ENCODE measurements at places on chromosomes 1 and 21.
A peak's percentile ranks its signal among the peaks of the same experiment; 100 is the strongest.

GRCh38 chr1:167077128-167077867, 12.9 kb downstream of the GPA33 start:
- DNase-seq = no peak

GRCh38 chr1:165383067-165383466, 26.6 kb upstream of the LMX1A start:
- DNase-seq = peak; percentile 72

GRCh38 chr1:111220302-111220890, 7.1 kb upstream of the CHI3L2 start:
- no peak for DNase-seq

GRCh38 chr1:101280942-101281654, 44.3 kb downstream of the S1PR1 start:
- DNase-seq = no peak

GRCh38 chr1:209412036-209412435, 171.5 kb upstream of the CAMK1G start:
- peak; percentile 32 for DNase-seq

- DNase-seq = no peak
Observed at GRCh38 chr1:64890699-64891447, 75.5 kb downstream of the JAK1 start.

DNA sequence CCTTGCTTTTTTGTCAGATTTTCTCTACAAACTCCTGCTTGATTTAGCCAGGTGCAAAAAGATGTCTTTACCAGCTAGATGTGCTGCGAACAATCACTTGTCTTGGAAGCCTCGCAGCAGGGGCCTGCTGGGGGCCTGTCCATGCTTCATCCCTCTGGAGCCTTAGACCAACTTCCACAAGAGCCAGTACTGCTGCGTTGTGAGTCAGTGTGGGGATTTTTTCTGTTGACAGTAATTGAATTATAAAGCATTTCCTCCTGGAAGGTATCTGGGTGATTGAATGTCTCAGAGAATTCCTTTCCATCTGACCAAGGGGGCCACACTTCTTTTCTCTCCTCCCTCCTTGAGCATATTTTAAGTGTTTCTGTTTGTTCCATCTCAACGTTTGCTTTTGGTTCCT, 40.4 kb upstream of the LDLRAP1 start:
- peak; percentile 37 for DNase-seq

DNA sequence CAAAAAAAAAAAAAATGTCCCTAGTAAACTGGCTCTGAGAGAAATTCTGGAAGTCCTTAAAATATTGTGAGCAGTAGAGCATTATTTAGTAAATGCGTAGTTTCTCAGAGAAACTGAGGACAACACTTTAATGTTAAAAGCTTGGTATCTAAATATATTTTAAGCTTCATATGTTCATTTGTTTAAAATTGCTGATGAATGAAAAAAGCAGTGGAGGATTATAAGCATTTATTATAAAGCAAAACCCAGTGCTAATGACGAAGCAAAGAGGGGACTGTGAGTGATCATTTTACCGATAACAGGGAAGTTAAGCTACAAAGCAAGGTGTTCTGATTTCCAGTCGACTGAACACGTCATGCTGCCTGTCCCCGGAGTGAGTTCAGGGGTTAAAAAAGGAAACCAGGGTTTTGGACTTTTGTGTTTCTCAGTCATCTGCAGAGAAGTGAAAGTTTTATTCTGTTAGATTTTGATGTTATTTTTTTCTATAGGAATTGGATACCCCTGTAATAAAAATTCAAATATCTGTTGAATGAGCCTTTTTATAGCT, 64.5 kb upstream of the SCCPDH start:
- no peak for DNase-seq

GRCh38 chr1:167599957-167600581, 30.0 kb upstream of the RCSD1 start:
- DNase-seq = peak; percentile 47

GRCh38 chr1:198287916-198288315, 131.1 kb downstream of the NEK7 start:
- no peak for DNase-seq

GRCh38 chr1:100927276-100927675, 31.4 kb downstream of the SLC30A7 start:
- no peak for DNase-seq

DNA sequence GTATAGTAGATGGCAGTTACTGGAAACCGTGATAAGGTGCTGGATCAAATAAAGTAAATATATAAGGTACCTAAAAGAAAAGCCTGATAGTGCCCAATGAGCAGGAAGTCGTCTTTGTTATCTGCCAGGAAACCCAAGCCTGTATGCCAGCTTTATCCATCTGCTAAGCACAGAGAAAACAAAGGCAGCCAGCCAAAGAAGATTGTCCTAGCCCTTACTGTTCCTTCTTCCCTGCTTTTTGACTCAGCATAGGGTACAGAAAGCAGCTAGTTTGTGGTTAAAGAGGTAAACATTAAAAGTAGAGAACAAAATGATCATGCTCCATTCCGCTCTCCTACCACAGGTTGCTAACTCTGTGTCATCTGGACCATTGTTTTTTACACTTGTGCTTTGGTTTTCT, 10.1 kb downstream of the KRTAP22-2 start:
- no peak for DNase-seq

GRCh38 chr1:230127105-230128054, 60.3 kb downstream of the GALNT2 start:
- no peak for DNase-seq

- peak; percentile 85 for DNase-seq
Observed at GRCh38 chr1:94265906-94266305, 28.5 kb upstream of the ARHGAP29 start.

DNA sequence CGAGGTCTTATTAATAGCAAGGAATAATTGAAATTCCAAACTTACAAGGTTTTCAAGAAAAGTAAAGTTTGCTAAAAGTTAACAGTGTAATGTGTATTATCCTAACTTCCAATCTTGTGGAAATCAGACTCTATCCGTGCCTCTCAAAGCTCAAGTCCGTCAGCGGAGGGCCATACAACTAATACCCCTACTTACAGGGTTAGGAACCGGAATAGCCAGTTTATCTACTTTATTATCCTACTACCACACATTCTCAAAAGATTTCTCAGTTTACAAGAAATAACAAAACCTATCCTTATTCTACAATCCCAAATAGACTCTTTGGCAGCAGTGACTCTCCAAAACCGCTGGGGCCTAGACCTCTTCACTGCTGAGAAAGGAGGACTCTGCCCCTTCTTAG, 457.8 kb downstream of the PTPRC start:
- no peak for DNase-seq

GRCh38 chr1:182146286-182146685, 84.8 kb upstream of the ZNF648 start:
- DNase-seq = no peak

DNA sequence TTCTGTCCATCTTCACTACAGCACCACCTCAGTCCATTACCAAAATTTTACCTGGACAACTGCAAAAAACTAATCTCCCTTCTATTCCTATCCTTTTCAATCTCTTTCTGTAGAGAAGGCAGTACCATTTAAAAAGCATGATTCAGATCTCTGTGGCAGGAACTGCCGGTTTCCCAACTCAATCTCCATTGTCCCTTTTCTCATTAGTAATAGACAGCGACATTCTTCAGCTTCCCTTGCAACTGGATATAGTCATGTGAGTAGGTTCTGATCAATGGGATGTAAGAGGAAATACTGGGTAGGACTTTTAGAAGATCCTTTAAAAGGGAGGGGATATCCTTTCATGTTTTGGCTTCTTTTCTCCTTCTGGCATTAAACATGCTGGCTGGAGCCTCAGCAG, 74.9 kb downstream of the ADCY10 start:
- no peak for DNase-seq

DNA sequence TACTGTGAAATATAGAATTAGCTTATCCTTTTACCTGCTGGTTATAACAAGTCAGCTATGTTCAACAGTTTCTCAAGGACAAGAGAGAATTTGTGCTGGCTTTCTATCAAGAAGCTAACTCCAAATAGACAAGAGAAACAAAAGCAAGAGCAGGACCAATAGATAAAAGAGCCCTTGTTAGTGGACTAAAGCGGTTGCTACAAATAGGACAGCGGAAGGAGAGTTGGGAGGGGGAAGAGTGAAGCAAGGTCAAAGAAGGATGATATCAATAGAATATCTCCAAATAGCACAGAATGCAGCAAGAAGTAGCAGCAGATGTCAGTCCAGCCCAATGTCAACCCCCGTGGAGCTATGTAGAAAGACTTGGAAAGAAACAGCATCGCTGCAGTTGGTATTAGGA, 53.0 kb upstream of the AKT3 start:
- no peak for DNase-seq

DNA sequence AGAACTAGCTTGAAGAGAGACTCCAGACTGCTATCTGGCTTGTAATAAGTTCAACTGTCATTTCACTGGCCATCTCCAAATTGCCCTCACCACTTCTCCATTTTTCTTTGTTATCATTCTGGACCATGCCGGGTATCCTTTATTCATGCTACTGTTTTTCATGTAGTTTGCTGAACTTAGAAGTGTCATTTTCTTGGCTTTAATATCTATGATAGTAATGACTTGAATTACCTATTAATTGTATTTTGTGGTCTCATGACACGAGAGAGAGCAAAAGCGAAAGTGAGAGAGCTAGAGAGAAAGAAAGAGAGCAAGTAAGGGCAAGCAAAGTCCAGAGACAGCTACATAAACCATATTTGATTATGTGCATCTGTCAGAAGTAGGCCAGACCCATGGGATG, 184.9 kb upstream of the ATP1B1 start:
- no peak for DNase-seq

DNA sequence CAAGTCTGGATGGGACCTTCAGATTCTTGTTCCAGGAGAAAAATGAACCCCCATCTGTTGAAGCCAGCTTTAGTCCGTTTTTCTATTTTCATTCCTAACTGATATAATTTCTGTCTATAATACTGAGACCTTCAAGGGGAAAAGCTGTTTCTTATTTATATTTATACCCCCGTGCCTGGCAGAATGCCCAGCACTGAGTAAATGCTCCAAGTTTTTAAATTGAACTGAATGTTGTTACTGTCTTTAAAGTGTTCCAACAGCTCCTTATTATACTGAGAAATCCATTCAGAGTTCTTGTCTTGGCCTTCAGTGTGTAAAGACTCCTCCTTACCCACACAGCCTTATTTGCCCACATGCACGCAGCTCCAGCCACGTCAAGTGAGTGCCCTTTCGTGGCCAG, 178.6 kb upstream of the HMGB4 start:
- DNase-seq = no peak

GRCh38 chr1:99943223-99943794, 26.5 kb upstream of the SLC35A3 start:
- DNase-seq = peak; percentile 26

GRCh38 chr1:159900755-159901360, 893 bp upstream of the CFAP45 start:
- DNase-seq = no peak

- no peak for DNase-seq
Observed at GRCh38 chr1:90840352-90840751, 123.2 kb upstream of the BARHL2 start.

DNA sequence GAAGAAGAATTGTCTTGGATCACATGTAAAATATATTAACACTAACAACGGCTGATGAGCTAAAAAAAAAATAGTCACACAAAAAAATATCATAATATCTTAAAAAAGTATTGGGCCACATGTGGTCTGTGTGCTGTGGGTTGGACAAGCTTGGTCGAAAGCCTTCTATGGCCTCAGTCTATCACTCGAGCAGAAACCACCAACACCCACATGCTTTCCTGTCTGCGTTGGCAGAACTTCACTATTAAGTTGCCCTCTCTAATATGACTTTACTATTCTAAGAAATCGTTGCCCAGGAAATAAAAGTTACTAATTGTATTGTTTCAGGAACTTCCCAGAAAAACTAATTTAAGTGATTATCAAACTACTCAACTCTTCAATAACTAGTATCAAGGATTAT, 28.2 kb upstream of the ETS2 start:
- no peak for DNase-seq

DNA sequence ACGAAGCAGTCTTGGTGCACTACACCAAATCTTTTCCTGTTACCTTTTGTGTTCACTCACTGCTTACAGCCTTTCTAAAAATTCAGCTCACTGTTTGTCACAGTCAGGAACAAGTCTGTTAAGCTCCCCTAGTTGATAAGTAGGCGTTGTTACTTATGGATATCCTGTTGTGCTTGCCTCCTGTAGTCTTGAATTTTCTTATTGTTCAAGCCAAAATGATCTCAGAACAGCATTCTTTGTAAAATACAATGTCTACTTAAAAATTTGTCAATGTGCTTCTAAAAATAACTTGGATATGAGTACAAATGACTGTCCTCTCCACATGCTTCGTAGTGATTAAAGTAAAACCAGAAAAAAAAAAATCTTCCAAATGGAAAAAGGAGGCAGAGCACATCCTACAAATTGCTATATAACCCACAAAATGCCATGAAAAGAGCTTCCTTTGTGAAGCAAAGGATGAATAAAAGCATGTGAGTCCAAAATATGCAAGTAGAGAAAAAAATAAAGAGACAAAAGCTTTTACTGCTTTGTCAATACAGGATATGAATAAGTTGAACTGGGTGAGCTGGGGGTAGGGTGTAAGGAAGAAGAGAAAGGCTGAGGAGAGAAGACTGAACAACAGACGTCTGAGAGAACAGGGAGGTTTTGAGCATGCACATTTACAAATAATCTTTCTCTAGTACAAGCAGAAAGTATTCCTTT, 228.9 kb upstream of the ADGRL4 start:
- DNase-seq = peak; percentile 43

- no peak for DNase-seq
Observed at GRCh38 chr1:183339556-183340167, 78.5 kb downstream of the NMNAT2 start.

DNA sequence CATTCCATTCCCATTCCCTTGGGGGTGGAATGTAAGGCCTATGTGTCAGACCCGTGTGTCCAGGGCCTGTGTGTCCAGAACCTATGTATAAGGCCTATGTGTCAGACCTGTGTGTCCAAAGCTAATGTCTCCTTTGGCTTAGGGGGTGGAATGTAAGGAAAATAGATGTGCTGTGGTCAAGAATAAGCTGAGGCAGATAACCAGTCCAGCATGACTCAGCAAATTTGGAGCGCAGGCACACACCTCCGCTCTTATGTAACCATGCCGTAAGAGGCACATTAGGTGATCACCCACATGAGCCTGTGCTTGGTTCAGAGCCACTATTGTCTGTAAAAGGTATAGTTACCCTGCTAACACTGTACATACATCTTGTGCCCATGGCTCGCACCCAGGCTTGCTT, 150.8 kb upstream of the SGIP1 start:
- no peak for DNase-seq

DNA sequence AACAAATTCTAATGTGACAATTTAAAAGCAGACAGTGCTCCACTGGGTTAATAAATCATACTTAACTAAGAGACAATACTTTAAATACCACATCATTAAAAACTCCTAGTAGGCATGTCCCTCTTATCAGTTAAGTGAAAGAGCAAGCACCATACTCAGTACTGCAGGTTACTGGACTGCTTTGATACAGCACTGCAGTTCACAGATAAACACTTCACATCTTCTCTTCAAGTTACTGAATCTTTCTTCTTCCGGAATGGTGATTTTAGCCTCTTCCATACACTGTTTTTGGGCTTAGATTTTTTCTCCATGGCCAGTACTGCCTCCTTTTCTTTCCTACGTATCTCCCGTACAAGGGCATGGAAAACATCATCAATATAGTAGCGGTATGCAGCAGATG, 11.0 kb downstream of the RIT1 start:
- no peak for DNase-seq

All from foreskin fibroblast (primary cell).